ENCODE measurements at places on chromosomes 5 and 9.

GRCh38 chr9:91882627-91883026 is 67.4 kb downstream of the ROR2 start:
- no peak for DNase-seq

- DNase-seq, result no peak
Measured at GRCh38 chr9:86494644-86495111, 140.5 kb upstream of the TUT7 start.

DNA sequence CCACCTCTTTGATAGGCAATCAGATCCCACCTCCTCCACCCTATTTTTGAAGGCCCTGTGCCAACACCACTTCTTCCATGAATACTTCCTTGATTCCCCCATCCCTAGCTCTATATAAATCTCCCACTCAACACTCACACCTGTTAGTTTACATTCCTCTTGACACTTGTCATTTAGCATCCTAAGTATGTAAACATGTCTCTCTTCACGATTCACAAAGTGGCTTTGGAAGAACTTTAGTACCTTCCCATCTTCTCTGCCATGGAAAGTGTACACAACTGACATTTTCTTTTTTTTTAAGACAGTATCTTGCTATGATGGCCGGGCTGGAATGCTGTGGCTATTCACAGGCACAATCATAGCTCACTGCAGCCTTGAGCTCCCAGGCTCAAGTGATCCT is 1.5 kb upstream of the FXN start:
- no peak for DNase-seq

- no peak for DNase-seq
Measured at GRCh38 chr5:172527559-172527958, 73.2 kb upstream of the SH3PXD2B start.

- DNase-seq, result no peak
Measured at GRCh38 chr5:176603091-176603490, 6.9 kb downstream of the GPRIN1 start.

DNA sequence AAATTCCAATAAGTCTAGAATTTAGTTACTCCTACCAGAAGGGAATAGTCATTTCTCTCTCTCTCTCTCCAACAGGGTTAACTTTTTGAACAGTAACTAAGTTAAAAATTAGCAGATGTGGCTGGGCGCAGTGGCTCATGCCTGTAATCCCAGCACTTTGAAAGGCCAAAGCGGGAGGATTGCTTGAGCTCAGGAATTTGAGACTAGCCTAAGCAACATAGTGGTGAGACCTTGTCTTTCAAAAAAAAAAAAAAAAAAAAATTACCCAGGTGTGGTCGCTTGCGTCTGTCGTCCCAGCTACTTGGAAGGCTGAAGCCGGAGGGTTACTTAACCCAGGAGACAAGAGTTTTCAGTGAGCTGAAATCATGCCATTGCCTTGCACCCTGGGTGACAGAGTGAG is 639.7 kb downstream of the PTPRD start:
- no peak for DNase-seq

GRCh38 chr5:75659791-75660450 is 48.7 kb downstream of the ANKDD1B start:
- DNase-seq, result no peak

- DNase-seq, result no peak
Measured at GRCh38 chr9:85858056-85858750, 82.7 kb upstream of the NAA35 start.

DNA sequence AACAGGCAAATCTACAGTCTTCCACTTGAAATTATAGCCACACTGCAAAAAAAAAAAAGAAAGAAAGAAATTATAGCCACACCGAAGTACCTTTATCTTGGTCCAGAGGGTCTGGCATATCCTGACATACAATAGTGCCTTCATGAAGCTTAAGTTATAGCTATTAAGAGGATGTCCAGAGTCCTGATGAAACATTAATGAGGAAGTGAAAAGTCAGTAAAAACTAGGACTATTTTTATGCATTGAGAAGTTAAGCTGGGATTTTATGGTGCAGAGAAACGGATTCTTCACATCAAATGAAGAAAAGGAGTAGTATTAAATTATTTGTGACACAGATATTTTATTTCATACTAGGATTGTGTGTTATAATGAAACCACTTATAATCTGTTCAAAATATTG is 123.9 kb downstream of the SV2C start:
- DNase-seq, result no peak

- DNase-seq, result no peak
Measured at GRCh38 chr9:98064623-98065392, 8.3 kb downstream of the NANS start.

GRCh38 chr9:135070198-135070951 is 17.1 kb upstream of the OLFM1 start:
- no peak for DNase-seq

- DNase-seq, result no peak
Measured at GRCh38 chr5:148011398-148012137, 52.2 kb upstream of the SPINK5 start.

GRCh38 chr5:154526231-154527226 is 48.5 kb upstream of the HAND1 start:
- no peak for DNase-seq

- DNase-seq, result no peak
Measured at GRCh38 chr9:94922098-94922607, 195.7 kb downstream of the AOPEP start.

DNA sequence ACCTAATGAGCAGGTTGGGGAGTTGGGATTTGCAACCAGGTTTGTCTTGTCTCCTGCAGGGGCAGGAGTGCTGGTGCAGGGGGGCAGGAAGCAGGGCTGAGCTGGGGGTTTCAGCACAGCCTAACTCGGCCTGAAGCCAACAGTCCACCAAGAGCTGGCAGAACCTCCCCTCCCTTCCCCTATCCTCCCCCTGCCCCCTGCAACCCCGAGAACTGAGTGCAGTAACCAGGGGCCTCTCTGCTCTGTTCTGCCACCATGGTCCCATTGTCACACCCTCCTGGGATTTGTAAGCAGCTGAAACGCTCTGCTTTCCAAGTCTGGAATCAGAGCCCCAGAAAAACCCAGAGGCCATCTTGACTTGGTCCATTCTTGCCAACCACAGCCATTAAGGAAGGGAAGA is 72.9 kb downstream of the ARHGEF37 start:
- no peak for DNase-seq

- no peak for DNase-seq
Measured at GRCh38 chr9:71349218-71349617, 227.8 kb upstream of the TRPM3 start.

DNA sequence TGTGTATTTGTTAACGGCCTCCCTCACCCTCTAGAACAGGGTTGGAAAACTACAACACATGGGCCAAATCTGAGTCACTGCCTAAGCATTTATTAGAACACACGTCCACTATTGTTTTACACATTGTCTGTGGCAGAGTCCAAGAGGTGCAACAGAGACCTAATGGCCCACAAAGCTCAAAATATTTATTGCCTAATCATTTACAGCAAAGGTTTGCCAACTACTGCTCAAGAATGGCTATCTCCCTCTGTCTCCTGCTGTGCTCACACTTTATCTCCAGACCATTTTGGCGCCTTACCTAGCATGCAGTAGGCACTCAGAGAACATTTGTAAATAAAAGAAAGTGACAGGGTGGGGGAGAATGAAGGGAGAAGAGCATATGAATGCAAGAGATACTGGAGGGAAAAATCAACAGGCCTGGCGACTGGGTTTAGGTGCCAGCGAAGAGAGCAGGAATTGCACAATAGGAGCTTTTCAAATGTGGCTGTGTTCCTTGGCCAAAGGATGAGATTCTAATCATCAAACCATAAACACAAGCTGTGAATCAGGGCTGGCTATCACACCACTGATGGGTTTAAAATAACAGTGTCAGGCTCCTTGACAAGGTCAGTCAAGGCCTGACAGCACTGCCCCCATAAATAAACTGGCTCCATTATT is 80.3 kb downstream of the EPB41L4A start:
- no peak for DNase-seq

All from stimulated activated CD8-positive, alpha-beta memory T cell treated with anti-CD3 and anti-CD28 coated beads, Interleukin-15, amount 100 ng/mL, for 24 hours (primary cell).